ENCODE measurements at places on chromosomes 3 and 15. TPM values are rescaled to one million over a fixed set of nuclear protein-coding genes. Genes with fewer than 3 reads are reported as not detected.

Gene SLC9A9
- total RNA-seq: 19.4 TPM

Gene AVEN
- total RNA-seq: 18.6 TPM

Gene MLH1
- total RNA-seq: 32.9 TPM

Gene VPS33B
- total RNA-seq: 11.8 TPM

Gene IGF2BP2
- 7.0 TPM for total RNA-seq

Gene IL17RC
- total RNA-seq: 76.5 TPM

Gene MST1R
- total RNA-seq: 0.78 TPM

Gene GP9
- total RNA-seq: not detected

Gene GOLGA6L10
- 0.60 TPM for total RNA-seq

Gene EIF3J
- total RNA-seq: 53.6 TPM

Gene OCA2
- total RNA-seq: 0.14 TPM

Gene CLRN1
- total RNA-seq: 11.7 TPM

Gene ADGRG7
- total RNA-seq: not detected

Gene SCG5
- 3.9 TPM for total RNA-seq

Gene TLR9
- under 0.01 TPM for total RNA-seq

Gene NAALADL2
- total RNA-seq: 2.8 TPM

Gene TRAT1
- total RNA-seq: 0.60 TPM

Gene SNRPA1
- total RNA-seq: 26.6 TPM

Gene ZWILCH
- total RNA-seq: 5.3 TPM

Gene OR5H6
- not detected for total RNA-seq

Gene ZKSCAN7
- 5.1 TPM for total RNA-seq

Gene FETUB
- not detected for total RNA-seq

Gene KLHL40
- not detected for total RNA-seq

Gene CGNL1
- total RNA-seq: 18.9 TPM

Gene RAB6B
- total RNA-seq: 4.5 TPM

Gene GRAMD1C
- total RNA-seq: 2.8 TPM

Gene TNFAIP8L3
- total RNA-seq: 2.9 TPM

Gene SLC12A1
- total RNA-seq: not detected

Gene SOX2
- not detected for total RNA-seq

Gene EFCC1
- total RNA-seq: 4.7 TPM

Gene CHRNA5
- total RNA-seq: 0.97 TPM

Gene CFAP92
- total RNA-seq: 1.9 TPM

Gene MEGF11
- total RNA-seq: 0.19 TPM

Gene LOXL1
- total RNA-seq: 7.1 TPM

Gene DNAJC13
- total RNA-seq: 33.8 TPM

Gene VEPH1
- 100 TPM for total RNA-seq

Gene PSTPIP1
- total RNA-seq: 8.7 TPM

Gene CPLX3
- not detected for total RNA-seq

Gene TRMT10C
- total RNA-seq: 26.5 TPM

Gene ARPP21
- total RNA-seq: not detected

Gene CPNE9
- not detected for total RNA-seq

Gene PYGO1
- total RNA-seq: 9.4 TPM

Gene NR2F2
- total RNA-seq: 113 TPM

Gene CADM2
- total RNA-seq: 10.6 TPM

Gene PFN2
- 37.3 TPM for total RNA-seq

Gene SERPINI2
- 0.38 TPM for total RNA-seq

Gene CP
- 0.61 TPM for total RNA-seq

Gene NBEAL2
- 31.1 TPM for total RNA-seq

Gene FRMD4B
- 165 TPM for total RNA-seq

Gene BMF
- total RNA-seq: 7.1 TPM

Gene ALDH1L1
- 0.44 TPM for total RNA-seq

Gene RARB
- 6.1 TPM for total RNA-seq

Gene LRRFIP2
- total RNA-seq: 161 TPM

Gene POLR2M
- total RNA-seq: 404 TPM

Gene PPP1R14D
- not detected for total RNA-seq

Gene OSBPL10
- total RNA-seq: 8.0 TPM

Gene GOLGA8O
- 0.61 TPM for total RNA-seq

Gene SI
- not detected for total RNA-seq

All from adrenal gland (tissue), 19 donors.